EH (cell line): ENCODE measurements at places on chromosomes 1 and 21.

GRCh38 chr1:185433667-185434066, 116.6 kb upstream of the IVNS1ABP start:
- no peak for DNase-seq

DNA sequence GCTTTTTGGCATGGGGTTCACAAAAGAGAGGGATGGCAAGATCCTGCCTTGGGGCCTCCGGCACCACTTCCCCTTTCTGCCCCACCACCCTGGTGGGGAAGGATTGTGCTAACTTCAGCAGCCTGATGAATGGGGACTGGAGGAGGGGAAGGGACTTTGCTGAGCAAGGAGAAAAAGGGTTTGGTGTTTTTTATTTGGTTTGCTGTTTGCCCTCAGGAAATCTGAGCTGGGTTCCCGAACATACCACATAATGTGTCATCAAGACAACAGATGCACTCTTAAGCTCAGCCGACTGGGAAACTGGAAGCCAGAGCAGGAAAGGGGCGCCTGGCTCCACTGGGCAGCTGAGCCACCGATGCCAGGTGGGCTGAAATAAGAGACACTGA, 19.8 kb downstream of the OLFML2B start:
- DNase-seq = peak; percentile 96

DNA sequence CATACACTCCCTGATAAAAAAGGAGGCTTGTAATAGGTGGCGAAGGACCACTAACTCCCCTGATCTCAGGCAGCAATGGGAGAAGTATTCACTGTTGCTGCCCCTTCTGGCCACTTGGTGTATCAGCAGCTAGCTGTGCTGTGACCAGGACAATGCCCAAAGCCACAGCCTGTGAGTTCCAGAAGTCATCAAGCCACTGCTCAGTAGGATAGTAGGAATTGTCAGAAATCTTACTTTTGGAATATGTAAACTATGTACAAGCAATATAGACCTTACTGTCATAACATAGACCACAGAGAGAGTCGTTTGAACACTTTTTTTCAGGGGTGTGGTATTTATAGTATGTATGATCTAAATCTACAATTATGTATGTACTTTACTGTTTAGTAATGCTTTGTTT, 248.3 kb upstream of the CAMK1G start:
- DNase-seq = peak; percentile 48

DNA sequence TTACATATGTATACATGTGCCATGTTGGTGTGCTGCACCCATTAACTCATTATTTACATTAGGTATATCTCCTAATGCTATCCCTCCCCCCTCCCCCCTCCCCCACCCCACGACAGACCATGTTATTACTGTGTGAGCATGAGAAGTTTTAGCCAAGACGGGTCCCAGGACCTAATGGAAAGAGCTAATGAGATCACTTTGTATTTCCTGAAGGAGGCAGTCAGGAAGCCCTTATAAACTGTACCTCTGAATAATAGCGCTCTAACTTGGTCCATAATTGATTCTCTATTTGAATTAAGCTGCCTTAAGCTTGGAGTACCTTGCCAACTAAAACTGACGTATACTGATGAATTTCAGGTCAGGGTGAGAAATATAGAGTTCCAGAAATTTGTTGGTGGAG, 4.1 kb upstream of the NEGR1 start:
- DNase-seq = peak; percentile 10

- no peak for DNase-seq
Observed at GRCh38 chr1:203158423-203158822, 17.2 kb downstream of the MYBPH start.

- DNase-seq = peak; percentile 60
Observed at GRCh38 chr21:41442481-41443186, 16.6 kb downstream of the MX1 start.
